Fibroblast of villous mesenchyme (primary cell): ENCODE measurements at places on chromosomes 1 and 21. TPM values are rescaled to one million over a fixed set of nuclear protein-coding genes. Genes with fewer than 3 reads are reported as not detected.

- DNase-seq, result no peak
Observed at GRCh38 chr1:245070836-245071615, 83.8 kb upstream of the KIF26B start.

- no peak for DNase-seq
Observed at GRCh38 chr1:93446837-93447451, 974 bp upstream of the FNBP1L start.

DNA sequence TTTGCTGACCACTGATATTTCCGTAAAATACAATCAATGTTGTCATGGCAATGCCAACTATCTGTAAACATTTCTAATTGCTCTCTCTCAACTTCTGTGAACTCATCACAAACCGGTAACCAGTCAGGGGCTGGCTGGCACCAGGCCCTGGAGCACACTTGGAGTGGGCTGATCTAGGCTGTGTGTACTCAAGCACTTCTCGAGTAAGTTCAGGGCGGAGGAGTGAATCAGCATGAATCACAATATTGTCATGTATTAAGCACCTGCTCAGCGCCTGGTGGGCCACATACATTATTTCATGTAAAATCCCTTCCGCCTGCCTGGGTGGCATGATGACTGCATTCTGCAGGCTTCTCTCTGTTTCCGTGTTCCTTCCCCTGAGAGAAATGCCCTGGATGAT lies 212.4 kb downstream of the FOXD2 start:
- DNase-seq, result peak; percentile 6

GRCh38 chr1:165073185-165074007 lies 283.1 kb downstream of the LMX1A start:
- peak; percentile 67 for DNase-seq

DNA sequence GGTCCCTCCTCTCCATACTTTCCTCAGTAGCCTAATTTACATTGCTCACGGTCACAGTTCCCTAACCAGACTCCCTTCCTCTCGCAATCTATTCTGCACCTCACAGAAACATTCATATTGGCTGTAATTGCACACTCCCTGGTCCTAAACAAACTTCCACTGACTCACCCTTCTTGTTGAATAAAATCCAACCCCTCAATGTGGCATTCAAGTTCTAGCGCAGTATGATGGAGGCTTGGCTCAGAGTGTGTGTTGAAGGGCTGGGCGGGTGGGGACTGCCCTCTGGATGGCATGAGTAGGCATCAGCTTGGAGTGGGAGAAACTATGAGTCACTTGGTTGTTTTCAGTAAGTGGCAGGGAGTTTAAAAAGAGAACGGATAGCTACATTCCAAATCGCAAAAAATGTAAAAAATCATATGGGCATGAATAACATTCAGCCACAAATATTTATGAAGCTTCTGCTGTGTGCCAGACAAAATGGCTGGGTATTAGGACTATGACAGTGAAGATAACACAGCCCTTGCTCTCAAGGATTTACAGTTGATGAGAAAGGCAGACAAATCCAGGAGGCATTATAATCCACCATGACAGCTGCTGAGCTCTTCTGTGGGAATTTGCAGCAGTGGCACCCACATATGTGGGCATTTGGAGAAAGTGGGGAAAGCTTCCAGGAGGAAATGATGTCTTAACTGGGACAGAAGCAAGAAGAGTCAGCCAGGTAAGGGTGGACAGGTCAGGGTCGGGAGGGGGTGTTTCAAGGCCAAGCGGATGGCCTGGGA lies 42.2 kb upstream of the LYST start:
- DNase-seq, result peak; percentile 94

DNA sequence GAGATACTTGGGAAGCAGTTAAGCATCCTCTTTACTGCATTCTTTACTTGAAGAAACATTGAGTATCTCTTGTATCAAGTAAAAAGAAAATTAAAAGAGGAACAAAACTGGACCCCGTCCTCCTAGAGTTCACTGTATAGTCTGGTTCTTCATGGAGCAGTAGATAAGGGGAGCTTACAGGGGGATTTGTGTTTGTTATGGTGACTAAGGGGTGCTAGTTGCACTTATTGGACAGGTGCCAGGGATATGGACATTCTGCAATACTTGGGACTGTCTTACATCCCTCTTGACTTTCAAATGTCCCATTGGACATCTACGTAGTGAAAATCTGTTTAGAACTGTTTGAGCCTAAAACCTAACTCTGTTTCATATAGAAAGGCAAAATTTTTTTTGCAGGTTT lies 67.2 kb downstream of the ALG14 start:
- DNase-seq, result peak; percentile 59

DNA sequence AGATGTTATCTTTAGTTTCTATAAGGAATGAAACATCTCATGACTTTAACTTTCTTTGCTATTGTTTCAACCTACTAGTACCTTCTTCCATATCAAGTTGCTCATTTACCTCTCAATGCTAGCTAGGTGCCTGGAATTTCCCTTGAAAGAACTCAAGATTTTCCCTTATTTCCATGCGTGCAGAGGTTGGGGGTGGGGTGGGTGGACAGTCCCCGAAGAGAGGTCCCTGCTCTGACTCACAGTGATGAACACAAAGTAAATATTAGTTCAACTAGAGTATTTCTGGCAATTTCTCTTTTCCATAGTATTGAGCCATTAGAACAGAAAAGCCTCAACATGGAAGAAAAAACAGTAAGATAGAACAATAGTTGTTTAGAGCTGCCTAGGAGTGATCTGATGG lies 239.0 kb upstream of the ZP4 start:
- no peak for DNase-seq

GRCh38 chr1:18142471-18142870 lies 34.9 kb downstream of the IGSF21 start:
- no peak for DNase-seq

- no peak for DNase-seq
Observed at GRCh38 chr1:239630767-239631166, 244.4 kb downstream of the CHRM3 start.

- DNase-seq, result no peak
Observed at GRCh38 chr1:30310966-30311742, 412.2 kb downstream of the MATN1 start.

GRCh38 chr1:30786264-30786991 lies 28.9 kb upstream of the LAPTM5 start:
- DNase-seq, result no peak

- peak; percentile 11 for DNase-seq
Observed at GRCh38 chr21:27079636-27080240, 112.8 kb upstream of the ADAMTS5 start.

DNA sequence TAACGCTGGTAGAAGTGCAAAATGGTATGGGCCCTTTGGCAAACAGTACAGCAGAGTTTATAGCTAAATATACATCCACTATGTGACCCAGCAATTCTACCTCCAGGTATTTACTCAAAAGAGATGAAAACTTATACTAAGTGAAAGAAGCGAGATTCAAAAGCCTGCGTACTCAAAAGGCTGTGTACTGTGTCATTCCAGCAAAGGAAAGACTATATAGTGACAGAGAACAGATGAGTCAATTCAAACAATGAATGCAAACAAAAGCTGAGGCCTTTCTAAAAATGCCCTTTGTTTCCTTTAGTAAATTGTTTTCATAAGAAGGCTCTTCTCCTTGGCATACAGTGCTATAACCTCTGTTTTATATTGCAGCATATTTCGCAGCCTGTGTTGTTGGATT lies 268.8 kb upstream of the CSF3R start:
- no peak for DNase-seq

DNA sequence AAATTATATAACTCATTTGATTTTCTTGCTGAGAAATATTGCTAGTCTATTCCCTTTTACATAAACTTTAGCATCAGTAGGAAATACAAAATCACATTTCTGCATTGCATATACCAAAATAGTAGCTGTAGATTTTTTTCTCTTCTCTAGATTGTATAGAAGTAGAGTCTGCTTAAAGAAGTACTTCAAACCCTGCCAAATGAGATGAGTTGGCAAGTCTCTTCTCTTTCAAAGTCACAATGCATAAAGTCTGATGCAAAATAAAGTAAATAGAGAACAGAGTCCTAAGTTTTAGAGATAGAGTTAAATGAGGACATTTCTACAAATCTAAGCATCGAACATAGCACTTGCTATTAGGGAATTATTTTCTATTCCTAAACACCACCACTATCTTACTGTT lies 6.4 kb downstream of the PLPPR4 start:
- no peak for DNase-seq

DNA sequence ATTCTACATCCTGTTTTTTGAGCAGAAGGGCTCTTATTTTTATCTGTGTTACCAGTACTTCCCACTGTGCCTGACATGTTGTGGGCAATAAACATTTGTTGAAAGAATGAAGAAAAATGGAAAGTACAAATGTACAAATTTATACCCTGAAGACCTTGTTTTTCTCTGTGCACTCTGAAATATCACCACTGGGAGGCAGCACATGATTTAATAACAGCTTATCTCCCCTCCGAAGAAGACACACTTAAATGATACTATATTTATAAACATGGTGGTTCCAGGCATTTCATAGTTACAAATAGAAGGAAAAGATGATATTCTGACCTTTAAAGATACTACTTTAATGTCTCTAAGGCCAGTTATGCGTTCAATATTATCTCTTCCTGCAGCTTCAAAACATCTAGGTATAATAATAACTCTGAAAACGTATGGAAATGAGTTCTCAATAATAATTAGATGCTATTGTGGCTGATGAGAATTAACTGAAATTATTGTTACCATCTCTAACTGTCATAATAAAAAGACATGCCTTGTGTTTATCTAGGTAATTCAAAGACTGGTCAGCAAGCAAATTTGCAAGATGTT lies 12.8 kb downstream of the DYNLT5 start:
- DNase-seq, result peak; percentile 71

TCHHL1 gene
- not detected in 2 replicates for total RNA-seq

OR2T35 gene
- total RNA-seq, result not detected in 2 replicates

STXBP3 gene
- 39.9 and 79.5 TPM in 2 replicates for total RNA-seq

OLIG2 gene
- not detected in 2 replicates for total RNA-seq
